Kidney epithelial cell (primary cell): ENCODE measurements at places on chromosomes 11 and 22. TPM values are rescaled to one million over a fixed set of nuclear protein-coding genes. Genes with fewer than 3 reads are reported as not detected.

GRCh38 chr11:76604626-76605241, 65.8 kb downstream of the LRRC32 start:
- DNase-seq = no peak

GRCh38 chr11:65927904-65928397, 8.7 kb downstream of the DRAP1 start:
- no peak for DNase-seq

DNA sequence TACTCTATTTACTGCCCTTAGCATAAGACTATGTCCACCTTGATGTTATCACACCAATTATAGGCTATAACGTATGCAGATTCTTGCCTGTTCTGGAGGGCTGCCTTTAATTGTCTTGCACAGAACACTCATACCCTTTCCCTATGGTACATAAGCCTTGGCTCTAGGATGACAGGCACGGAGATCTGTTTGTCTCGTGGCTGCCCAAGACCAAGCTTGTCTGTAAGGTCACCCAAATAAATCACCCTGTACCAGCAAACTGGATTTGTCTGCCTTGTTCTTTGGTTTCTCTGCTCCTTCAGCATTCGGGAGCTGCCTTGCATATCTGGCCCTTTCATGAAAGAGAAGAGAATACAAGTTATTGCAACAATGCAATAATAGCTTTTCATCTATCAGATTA, 7.5 kb upstream of the TSGA10IP start:
- DNase-seq = no peak

DNA sequence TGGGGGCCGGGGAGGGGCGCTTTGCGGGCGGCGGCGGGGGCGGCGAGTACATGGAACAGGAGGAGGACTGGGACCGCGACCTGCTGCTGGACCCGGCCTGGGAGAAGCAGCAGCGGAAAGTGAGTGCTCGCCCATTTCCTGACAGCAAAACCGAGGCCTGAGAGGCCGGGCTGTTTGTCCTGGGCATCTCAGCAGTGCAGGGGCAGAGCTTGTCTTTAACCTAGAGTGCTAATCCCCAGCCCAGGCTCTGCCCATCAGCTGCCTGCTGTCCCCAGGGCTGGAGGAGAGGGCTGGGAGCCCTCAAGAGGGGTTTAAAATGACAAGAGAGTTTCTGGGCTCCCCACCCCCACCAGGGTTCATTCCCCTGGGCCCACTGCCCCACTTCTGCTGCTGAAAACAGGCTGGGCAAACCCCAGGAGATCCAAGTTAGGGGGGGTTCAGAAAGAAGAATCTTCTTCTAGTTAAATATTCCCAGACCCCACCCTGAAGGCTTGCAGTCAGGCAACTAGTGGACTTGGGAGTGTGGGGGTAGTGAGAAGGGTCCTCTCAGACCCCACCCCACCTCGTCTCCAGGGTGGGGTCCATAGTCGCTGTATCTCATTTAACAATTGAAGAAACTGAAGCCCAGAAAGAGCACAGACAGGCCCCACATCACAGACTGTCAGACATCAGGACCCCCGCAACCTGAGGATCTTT, 411 bp downstream of the ACTN3 start:
- DNase-seq = no peak

DNA sequence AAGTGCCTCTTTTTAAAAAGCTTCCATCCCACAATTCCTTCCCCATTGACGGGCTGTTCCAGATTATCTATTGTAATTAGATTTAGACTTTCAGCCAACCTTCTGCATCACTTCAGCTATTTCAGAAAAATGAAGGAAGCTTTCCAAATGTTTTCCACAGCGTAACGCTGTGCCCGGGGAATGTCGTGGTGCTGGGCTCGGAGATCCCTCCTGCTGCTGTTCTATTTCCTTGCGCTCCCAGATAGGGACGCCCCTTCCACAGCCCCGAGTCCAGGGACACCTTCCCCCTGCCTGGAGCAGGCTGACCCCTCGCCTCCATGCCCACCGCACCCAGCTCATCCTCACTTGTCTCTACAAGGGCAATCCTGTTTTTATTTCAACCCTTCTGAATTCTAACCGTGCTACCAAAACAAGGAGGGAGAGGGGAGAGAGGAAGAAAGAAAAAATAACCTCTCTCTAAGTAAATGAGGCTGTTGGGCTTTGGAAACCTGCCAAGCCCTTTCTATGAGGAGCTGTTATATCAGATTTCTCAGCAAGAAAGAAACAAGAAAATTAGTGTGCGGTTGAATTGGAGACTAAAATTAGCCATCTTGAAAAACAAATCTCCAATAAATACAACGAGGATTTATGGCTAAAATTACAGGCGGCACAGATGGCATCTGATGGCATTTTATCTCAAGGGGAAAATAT, 366.9 kb downstream of the BRD1 start:
- DNase-seq = no peak

The MS4A4A gene
- 0.27 TPM in 1 of 2 replicates, not detected in the other for total RNA-seq

GRCh38 chr22:39524089-39524752, 3.9 kb downstream of the ATF4 start:
- no peak for DNase-seq
